ENCODE measurements at places on chromosomes 11 and 22. TPM values are rescaled to one million over a fixed set of nuclear protein-coding genes. Genes with fewer than 3 reads are reported as not detected.

OR52N4 gene
- not detected for total RNA-seq

CRYBB2 gene
- total RNA-seq, result not detected

RASD2 gene
- total RNA-seq, result 18.8 TPM

CLCF1 gene
- 38.1 TPM for total RNA-seq

DNA sequence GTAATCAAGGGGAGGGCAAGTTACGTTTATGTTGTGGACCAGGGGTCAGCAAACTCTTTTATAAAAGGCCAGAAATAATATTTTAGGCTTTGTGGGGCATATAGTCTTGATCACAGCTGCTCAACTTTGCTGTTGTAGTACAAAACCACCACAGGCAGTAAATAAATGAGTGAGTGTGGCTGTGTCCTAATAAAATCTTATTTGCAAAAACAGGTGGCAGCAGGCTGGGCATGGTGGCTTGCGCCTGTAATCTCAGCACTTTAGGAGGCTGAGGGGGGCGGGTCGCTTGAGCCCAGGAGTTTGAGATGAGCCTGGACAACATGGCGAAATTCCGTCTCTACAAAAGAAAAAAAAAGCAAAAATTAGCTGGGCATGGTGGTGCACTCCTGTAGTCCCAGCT is 57.9 kb upstream of the NUP160 start:
- no peak overlapping the region for H3K27ac ChIP-seq
- H3K36me3 ChIP-seq, result no peaks in the 10 kb centered on the region
- DNase-seq, result no peak

- H3K4me1 ChIP-seq, result no peaks in the 10 kb centered on the region
- no peak overlapping the region for H3K27ac ChIP-seq
- H3K4me3 ChIP-seq, result no peak overlapping the region
- DNase-seq, result no peak
- no peaks in the 10 kb centered on the region for H3K27me3 ChIP-seq
- H3K36me3 ChIP-seq, result no peaks in the 10 kb centered on the region
These were observed 4.9 kb upstream of the TTLL1 start for GRCh38 chr22:43094085-43094484.

Data from thoracic aorta (tissue), 2 donors.